ENCODE measurements at places on chromosomes 13 and 19.

GRCh38 chr19:32359581-32359980 is 14.2 kb downstream of the ZNF507 start:
- no peak for DNase-seq

DNA sequence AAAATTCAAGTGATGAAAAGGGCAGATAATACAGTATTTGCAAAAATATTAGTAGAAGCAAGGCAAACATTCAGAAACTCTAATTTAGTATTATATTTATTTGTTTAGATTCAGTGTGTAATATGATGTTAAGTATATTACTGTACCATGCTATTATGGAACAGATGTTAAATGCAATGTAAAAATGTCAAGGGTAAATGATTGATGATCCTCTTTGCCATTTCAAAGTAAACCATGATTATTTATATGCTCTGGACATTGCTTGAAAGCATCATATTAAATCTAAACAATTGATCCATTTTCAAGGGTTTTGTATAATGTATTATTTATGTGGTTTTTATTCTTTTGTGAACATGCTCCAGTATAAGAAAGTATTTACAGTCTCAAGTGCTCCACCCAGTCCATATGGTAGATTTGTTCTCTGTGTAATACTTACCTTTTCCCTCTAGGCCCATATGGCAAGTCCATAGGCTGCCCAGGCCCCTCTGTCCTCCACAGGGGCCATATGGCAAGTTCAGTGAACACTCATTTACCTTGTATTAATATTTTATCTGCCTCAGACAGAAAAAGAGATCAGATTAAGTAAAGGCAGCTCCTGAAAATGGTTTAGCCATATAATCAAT is 353.5 kb downstream of the DACH1 start:
- DNase-seq = no peak

DNA sequence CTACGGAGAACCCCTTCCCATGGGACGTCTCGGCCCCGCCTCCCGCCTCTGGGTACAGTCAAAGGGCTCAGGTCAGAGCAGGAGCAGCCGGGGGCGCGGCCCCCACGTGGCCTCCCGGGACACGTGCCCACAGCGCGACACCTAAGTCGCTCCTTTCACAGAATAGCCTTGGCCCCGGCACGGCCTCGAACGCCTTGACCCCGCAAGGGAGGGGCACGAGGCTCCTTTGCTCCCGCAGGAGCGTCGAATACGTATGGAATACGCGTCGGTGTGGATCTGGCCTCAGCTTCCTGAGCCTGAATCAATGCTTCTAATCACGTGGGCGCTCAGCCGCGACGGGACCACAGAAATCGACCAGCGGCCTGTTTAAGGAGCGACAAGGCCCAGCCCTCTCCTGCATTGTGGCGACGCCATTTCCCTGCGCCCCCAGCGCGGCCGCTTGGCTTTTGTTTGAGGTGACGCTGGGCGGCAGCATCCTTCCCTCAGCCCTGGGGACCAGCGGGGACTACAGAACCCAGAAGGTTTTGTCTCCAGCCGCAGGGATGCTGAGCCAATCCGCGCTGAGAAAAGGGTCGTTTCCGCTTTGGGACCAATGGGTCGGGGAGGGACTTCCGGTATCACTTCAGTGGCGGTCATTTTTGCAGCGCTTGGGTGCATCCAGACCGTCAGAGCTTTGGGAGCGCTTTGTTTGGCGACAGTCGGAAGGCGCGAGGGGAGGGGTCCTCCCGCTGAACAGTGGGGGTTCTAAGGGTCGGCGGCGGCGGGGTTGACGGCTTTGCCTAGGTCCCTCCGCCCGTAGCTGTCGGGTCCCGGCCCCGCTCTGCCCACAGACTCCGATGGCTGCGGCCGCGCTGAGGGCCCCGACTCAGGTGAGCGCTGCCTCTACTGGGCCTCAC is at the start of gene ZIK1:
Gene ZIK1 (plus strand): TSS at position 625 of the 896 bp plus-strand sequence. CDS start 212 bp downstream, at position 837.
- peak; percentile 71 for DNase-seq

DNA sequence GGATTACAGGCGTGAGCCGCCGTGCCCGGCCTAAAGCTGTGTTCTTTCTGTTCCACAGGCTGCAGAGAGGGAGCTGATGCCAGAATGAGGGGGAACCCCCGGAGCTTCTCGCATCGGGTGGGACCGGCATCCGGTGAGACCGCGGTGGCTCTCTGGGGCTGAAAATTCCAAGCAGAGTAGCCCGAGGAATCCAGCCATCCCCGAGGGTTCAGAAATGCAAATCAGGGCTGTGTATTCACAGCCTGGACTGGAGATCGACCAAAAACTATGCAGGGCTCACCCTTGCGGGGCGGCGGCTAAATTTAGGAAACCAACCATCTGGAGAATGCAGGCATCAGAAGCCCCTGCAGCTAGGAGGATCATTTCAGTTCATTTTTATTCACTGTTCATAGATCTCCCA is 99.2 kb downstream of the GNG7 start:
- DNase-seq = no peak

DNA sequence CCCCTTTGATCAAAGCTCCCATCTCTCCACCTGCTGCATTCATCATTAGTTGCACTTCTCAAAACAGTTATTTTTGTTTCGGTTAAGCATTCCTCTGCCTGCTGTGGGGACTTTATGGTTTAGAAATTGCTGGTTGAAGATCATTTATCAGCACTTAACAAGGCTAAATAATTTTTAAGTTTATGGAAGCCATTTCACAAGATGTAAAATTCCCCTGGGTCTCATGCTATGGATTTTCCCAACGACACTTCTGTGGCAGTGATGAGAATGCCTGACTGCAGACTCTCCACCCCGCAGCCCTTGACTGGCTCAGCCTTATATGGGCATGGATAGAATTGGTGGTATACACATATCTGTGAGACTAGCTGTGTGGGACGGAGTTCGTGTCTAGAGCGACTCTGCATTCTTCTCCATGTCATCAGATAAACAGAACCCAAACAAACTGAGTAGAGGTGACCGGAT is 52.8 kb downstream of the COL4A2 start:
- no peak for DNase-seq

DNA sequence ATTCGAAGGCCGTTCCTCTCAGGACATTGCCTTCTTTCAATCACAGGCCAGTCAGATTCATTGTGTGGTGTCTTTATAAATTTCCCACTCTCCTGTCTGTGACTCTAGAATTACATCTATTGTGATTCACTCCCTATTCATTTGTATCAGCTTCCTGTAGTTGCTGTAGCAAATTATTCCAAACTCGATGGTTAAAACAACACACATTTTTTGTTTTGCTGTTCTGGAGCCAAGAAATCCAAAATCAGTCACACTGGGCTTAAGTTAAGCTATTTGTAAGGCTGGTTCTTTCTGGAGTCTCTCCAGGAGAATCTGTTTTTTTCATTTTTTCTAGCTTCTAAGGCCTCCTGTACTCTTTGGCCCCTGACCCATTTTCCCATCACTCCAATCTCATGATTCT is 1487.0 kb upstream of the SLC10A2 start:
- DNase-seq = no peak
